ENCODE measurements at places on chromosomes 6 and 20.

DNA sequence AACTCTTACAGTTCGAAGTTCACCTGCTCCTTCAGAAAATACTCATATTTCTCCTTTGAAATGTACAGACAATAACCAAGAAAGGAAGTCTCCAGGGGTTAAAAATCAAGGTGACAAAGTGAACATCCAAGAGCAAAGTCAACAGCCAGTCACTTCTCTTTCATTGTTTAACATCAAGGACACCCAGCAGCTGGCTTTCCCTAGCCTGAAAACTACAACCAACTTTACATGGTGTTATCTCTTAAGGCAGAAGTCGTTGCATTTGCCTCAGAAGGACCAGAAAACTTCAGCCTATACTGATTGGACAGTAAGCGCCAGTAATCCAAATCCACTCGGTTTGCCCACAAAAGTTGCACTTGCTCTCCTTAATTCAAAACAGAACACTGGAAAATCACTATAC lies 113.3 kb downstream of the HIVEP1 start:
- no peak for DNase-seq

GRCh38 chr6:154242617-154243357 lies 113.8 kb downstream of the IPCEF1 start:
- DNase-seq: no peak

DNA sequence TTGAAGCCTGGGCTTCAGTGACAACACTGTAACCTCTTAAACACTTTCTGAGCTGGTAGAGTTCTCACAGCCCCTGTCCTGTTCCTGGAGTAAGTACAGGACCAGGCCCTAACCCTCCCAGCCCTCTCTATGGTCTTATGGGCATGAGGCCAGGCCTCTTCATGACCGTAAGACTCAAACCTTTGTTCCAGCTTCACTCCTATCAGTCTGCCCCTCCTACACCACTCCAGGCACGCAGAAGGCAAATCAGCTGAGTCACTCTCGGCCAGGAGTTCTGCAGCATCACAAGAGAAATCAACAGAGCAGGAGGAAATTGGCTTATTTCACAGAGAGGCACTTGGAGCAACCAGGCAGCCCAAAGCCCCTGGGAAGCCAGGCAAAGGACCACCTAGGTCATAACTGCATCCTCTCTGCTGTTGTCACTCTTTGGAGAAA lies 25.3 kb upstream of the CHD6 start:
- DNase-seq: no peak

DNA sequence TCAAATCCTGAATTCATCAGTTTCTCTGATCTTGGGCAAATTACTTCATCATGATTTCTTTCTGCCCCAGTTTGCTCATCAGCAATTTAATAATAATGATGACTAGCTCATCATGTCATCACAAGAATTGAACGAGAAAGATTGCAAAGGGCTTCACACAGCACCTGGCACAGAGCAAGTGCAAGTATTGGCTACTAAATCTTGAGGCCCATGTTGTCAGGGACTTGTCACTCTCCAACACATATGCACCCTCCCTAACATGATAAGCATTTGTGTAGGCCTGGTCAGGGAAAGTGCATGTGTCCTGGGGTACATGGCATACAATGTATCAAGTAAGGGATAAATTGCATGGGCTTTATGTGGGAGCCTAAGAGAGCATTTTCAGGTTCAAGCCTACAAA lies 6.4 kb downstream of the SMLR1 start:
- DNase-seq: no peak

- DNase-seq: no peak
These were observed 199.3 kb downstream of the ARID1B start for GRCh38 chr6:156976216-156977127.

GRCh38 chr6:148430897-148431296 lies 88.3 kb downstream of the SASH1 start:
- no peak for DNase-seq

DNA sequence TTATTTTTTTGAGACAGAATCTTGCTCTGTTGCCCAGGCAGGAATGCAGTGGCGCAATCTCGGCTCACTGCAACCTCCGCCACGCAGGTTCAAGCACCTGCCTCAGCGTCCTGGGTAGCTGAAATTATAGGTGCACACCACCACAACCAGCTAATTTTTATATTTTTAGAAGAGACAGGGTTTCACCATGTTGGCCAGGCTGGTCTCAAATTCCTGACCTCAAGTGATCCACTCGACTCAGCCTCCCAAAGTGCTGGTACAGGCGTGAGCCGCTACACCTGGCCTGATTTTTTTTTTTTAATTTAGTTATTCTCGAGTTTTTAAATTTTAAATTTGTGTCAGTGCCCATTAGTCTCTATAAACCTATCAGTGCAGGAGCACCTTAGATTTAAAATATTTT lies 24.4 kb downstream of the ZNF133 start:
- no peak for DNase-seq

DNA sequence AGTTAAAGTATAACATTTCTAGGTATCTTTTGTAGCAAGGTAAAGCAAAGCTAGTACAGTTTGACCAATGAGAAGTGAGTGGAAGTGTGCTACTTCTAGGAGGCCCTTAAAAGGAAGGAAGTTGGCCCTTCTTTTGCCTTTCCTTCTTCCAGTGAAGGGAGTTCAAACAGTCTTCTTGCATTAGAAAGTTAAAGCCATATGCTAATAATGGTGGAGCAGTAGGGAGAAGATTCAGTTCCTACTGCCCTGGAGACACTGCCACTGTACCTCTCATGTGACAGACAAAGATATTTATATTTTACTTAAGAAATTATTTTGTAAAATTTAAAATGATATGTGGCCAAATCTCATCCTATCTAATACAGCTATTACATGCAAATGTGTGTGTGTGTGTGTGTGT lies 26.0 kb upstream of the RCAN2 start:
- DNase-seq: no peak

DNA sequence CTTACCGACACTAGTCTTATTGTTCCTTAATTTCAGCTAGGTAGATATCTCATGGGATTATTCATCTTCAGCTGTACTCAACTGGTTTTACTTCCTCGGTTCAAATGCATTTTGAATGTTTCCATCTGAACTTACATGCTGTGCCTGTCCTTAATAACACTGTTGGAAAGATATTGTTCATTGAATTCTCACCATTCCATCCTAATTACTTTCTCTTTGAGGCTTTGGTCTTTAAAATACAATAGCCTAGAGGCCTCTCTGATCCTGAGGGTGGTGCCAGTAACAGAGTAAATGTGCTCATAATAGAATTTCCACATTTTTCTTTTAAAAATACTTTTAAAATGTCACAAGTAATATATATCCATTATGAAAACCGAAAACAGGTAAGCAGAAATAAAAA lies 54.0 kb downstream of the IL20RA start:
- no peak for DNase-seq

GRCh38 chr6:34810936-34811632 lies 19.2 kb downstream of the BLTP3A start:
- no peak for DNase-seq

DNA sequence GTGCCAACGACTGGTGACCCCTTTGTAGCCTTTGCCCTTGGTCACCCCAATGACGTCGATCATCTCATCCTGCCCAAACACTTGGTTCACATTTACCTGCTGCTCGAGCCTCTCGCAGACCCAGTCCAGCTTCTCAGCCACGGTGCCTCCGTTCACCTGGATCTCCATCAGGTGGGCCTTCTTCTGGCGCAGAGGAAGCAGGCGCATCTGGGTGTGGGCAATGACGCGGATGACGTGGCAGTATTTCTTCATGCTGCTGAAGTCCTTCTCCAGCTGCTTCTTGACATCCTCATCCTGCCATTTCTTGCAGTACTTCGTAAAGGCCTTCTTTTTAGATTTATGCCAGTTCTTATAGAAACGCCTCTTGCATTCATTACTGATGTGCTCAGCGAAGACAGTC lies 46.9 kb upstream of the SEC63 start:
- no peak for DNase-seq

DNA sequence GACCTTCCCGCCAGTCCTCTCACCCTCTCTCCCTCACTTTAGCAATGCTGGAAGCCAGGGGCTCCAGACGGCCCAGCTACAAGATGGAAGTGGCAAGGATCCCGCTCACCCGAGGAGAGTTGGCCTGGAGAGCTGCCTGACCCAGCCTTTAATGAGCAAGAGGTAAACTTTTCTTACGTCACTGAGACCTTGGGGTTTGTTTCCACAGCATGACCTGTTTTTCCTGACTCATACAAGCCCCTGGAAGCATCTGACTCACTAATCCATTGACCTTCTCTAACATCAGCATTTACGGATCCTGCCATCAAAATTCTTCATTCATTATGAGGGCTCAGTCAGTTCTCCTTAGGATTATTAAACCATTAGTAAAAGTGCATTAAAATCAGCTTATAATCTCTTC lies 120.4 kb downstream of the MYLK4 start:
- peak; percentile 73 for DNase-seq

DNA sequence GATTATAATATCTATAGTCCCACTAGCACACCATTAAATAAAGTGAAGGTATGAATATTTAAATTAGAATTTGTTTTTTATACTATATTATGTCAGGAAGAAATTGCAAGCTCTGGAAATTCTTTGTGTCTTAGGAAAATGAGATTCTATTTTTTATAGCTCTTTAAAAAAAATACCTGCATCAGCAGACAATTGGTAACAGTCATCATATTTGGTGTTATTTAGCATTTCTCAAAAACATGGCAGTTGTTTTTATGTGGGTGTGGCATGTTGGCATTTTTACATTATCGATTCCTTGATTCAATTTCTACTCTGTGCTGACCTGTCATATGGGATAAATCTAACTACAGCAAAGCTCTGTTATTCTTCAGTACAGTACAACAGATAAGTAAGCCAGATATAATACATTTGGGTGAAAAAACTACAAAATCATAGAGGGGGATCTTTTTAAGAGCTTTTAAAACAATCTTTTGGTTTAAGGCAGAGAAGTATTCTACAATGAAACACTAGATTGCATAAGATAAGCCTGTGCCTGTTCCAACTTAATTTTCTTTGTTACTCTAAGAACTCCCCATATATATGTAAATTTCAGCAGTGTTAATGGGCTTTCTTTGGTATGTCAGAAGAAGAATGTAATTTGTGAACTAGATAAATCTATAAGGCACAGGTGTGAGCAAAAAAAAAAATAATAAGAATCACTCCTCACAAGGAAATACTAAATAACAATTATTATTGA lies 71.5 kb downstream of the LAMA2 start:
- DNase-seq: no peak

GRCh38 chr6:156822747-156823206 lies 45.6 kb downstream of the ARID1B start:
- DNase-seq: no peak

DNA sequence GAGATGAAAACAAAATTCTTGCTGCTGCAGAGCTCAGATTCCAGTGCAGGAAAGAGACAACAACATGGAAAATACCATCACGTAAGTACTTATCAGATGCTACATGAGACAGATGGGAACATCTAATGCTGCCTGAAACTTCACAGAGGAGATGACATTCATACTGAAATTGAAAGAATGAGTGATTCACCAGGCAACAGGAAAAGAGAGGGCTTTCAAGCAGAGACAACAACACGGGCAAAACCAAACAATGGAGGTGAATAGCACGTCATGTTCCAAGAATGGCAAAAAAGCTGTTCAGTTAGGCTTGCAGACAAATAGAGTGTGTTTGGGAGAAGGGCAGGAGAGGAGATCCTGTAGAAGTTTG lies 39.3 kb downstream of the GTF2H5 start:
- no peak for DNase-seq

- DNase-seq: no peak
These were observed 37.6 kb upstream of the ZBP1 start for GRCh38 chr20:57657535-57658446.

DNA sequence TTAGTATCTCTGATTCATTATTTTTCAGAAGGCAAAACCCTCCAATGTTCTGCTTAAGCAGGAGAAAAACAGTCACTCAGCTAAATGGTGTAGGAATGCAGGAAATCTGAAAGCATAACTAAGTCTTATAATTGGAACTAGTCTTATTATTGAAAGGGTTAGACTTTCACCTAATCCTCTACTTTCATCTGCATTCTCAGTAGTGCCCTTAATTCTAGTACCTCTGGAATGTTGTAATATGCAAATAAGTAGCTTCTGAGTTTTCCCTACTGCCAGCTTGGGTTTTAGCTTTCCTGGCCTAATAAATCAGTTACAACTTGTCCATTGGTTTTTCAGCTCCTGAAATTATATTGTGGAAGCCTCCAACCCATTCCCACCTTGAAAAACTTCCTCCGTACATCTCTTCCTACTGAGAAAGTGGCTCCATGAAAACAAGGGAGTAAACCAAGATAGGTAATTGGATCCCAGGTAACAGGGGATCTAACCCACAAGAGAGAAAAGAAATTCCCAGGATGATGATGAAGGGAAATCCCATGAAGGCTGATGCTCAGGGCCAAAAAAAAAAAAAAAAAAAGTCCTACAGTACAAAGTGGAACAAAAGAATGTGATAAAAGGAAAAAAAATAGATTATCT lies 147.0 kb downstream of the TBC1D32 start:
- no peak for DNase-seq

DNA sequence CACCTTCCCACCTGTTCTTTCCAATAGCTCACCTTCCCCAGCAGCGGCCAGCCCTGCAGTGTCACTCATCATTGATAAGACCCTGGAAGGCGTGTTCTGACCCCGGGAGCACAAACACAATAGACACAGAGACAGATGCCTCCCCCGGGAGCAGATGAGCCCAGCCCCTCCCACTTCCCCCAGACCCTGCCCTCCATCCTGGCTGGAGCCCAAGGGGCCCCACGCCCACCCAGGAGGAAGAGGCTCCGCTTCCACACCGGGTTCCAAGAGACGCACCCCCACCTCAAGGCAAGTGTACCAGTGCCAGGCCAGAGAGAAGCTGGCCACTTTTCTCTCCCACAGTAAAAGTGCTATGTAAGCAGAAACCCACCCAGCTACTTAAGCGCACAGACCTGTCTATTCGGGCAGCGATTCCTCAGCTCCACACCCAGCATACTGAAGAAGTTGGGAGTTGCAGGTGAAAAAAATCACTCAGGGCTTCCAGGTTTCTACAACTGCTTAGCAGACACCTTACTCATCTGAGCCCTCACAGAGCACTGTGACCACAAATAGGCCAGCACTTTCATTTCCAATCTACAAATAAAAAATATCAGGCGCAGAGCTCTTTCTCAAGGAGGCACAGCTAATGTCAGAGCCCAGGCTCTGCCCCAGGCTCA lies 93.4 kb upstream of the NXT1 start:
- no peak for DNase-seq

DNA sequence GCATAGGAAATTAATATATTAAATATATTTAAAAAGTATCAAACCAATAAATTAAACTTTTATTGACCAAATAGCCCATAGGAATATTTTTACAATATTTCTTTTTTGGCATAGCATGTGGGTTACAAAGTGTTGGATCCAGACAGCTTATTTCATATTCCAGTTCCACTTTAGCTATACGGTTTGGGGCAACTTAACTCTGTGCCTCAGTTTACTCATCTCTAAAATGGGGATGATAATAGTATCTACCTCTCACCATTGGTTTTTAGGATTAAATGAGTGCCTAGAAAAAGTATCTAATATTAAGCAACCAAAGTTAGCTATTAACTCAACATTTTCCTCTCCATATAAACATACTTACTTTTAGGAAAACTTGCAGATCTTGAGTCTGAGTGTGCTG lies 243.8 kb downstream of the TBC1D32 start:
- DNase-seq: no peak
